B cell (primary cell): ENCODE measurements at places on chromosomes 2 and 18. TPM values are rescaled to one million over a fixed set of nuclear protein-coding genes. Genes with fewer than 3 reads are reported as not detected.

The TMEM18 gene
- 37.8 and 38.5 TPM in 2 replicates for total RNA-seq

DNA sequence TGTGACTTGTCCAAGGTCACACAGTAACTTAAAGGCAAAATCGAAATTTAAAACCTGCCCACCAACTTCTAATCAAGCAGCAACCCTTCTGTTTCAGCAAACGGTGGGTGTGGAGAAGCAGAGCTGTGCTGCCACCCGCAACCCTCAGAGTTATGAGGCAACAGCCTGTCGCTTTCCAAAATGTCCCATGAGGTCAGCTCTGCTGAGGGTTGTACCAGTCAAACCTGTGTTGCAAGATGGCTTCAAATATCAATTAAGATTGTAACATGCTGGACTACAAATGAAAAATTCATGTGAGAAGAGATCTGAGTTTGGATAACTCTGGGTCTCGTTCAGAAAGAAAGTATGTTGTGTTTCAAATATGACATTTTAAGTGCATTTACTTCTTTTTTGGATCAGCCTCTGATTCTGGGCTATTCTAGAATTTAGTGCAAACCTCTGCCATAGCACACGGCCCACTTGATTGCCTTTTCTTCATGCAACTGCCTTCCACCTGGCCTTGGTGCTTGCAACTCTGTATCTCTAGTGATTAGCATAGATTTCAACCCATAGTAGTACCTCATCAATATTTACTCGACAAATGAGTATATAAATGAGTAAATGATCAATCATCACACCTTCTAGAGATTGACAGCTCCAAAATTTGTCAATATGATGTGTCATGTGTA is 69.3 kb downstream of the TIMM21 start:
- H3K27ac ChIP-seq: no peak overlapping the region
- DNase-seq: no peak
- H3K27me3 ChIP-seq: no peaks in the 10 kb centered on the region

The MALL gene
- not detected in 2 replicates for total RNA-seq

The RTN4 gene
- 63.3 and 65.9 TPM in 2 replicates for total RNA-seq

The TLX2 gene
- total RNA-seq: 0.19 TPM in 1 of 2 replicates, not detected in the other
